ENCODE measurements at places on chromosomes 12 and 14. TPM values are rescaled to one million over a fixed set of nuclear protein-coding genes. Genes with fewer than 3 reads are reported as not detected.
A peak's percentile ranks its signal among the peaks of the same experiment; 100 is the strongest.

DNA sequence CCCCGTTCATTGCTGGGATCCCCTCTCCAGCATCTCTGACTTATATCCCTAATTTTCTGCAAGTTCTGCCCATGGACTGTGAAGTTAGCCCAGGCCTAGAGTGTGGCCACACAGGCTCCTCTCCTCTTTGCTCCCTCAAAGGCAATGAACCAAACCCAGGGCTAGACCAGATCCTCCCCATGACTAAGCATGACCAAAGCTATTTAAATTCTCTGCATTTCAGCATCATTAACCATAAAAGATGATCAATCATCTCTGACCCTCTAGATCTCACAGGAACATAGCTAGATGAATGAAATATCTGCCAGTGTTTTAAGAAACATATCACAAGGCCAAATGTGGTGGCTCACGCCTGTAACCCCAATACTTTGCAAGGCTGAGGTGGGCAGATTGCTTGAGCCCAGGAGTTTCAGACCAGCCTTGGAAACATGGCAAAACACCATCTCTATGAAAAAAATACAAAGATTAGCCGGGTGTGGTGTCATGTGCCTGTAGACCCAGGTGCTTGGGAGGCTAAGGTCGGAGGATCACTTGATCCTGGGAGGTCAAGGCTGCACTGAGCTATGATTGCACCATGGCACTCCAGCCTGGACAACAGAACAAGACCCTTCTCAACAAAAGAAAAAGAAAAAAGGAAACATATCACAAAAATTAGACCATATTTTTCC is 2.2 kb upstream of the KRT3 start:
- H3K36me3 ChIP-seq = no peaks in the 10 kb centered on the region
- no peak for DNase-seq
- H3K27me3 ChIP-seq = peaks cover 12% of the 10 kb centered on the region
- H3K4me1 ChIP-seq = peaks cover 9% of the 10 kb centered on the region

The NINJ2 gene
- total RNA-seq = 4.8 TPM

- no peak overlapping the region for H3K27ac ChIP-seq
- no peaks in the 10 kb centered on the region for H3K4me1 ChIP-seq
- no peak for DNase-seq
- no peak overlapping the region for H3K4me3 ChIP-seq
These were observed 340.9 kb downstream of the AACS start for GRCh38 chr12:125406131-125406530.

The COCH gene
- total RNA-seq = 1.3 TPM

The CD9 gene
- 47.4 TPM for total RNA-seq

The SLC41A2 gene
- 16.4 TPM for total RNA-seq

The ACRBP gene
- total RNA-seq = 0.83 TPM

The CCDC175 gene
- not detected for total RNA-seq

DNA sequence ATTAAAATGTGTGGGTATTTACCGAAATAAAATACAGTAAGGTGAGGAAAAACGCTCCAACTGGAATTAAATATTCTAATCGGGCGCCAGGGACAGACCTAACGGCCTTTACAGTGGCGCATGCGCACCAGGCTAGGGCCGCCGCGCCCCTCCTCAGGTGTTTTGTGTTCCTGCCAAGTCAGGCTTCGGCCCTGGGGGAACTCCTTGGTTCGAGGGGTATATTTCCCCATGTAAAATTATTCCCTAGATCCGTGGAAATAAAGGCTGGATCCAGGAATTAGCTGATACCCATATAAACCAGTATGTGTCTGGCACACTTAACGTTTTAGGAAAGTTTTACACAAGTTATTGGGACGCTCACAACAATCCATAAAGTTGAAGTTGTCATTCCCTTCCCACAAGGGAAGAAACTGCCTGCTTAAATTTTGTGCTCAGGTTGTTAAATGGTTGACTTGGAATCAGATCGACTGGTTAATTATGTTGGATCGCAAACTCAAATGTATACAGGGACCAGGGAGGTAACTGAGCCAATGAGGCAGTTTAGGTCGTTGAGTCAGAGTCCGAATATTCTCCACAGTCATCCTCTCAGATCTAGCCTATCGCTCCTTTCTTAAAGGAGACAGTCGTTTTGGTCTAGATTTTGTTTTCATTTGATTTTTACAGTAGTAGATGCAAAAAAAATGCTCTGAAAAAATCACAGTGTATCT is 621 bp upstream of the ANAPC7 start:
- peaks cover 18% of the 10 kb centered on the region for H3K36me3 ChIP-seq
- peak overlapping the region; percentile 97 for H3K27ac ChIP-seq
- H3K4me3 ChIP-seq = peak overlapping the region; percentile 100
- H3K4me1 ChIP-seq = peaks cover 25% of the 10 kb centered on the region

DNA sequence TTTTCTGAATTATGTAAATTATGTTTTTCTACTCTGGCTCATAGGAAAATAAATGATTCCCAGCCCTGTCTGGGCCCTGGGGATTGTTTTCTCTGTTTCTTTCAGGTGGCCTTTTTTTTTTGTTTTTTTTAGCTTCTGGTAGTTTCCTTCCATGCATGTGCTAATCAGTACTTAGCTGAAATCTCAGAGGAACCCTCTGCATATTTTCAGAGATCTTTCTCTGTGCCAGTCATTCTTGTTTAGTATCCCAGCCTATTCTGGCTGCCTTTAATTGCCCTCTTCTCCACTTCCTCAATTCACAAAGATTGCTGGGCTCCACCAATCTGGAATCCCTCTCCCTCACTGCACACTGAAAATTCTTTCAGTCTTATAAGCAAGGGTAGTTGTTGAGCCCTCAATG is 46.9 kb downstream of the CNOT2 start:
- DNase-seq = no peak
- no peaks in the 10 kb centered on the region for H3K27me3 ChIP-seq
- peaks cover 33% of the 10 kb centered on the region for H3K36me3 ChIP-seq
- H3K4me3 ChIP-seq = no peak overlapping the region
- no peak overlapping the region for H3K27ac ChIP-seq

The RBM19 gene
- 102 TPM for total RNA-seq

DNA sequence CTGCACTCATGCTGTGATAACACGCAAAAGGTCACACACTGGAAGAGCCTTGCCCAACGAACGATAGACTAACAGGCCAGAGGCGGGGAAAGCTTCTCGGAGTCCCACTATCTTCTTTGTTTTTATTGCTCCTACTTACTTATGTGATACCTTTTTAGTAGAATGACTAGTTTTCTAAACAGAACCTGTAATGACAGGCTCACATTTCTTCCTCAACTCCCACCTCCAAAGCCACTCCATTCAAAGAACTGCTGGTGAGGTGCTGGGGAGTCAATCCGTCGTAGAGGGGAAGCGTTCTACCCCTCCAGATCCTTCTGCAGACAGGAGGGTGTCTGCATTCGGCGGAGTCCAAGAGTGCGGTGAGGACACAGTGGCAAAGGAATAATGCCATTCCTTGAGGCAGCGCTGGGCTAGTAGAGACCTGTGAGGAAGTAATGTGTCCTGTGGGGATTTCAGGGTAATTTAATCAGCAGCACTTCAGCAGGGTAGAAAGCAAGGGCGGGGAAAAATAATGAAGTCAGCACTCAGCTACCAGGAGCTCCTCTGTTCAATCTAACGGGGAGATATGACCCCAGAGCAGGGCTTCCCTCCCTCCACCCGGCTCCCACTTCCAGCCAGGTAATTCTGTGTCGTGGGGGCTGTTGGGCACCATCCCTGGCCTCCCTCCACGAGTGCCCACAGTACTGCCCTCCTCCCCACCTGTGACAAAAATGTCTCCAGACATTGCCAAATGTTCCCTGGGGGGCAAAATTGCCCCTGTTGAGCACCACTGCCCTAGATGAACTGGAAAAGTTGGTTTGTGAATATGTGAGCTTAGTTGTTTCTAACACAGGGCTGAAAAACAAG is 25.2 kb downstream of the SPRING1 start:
- H3K4me3 ChIP-seq = no peak overlapping the region
- H3K27me3 ChIP-seq = peaks cover 9% of the 10 kb centered on the region
- H3K27ac ChIP-seq = no peak overlapping the region
- peaks cover 18% of the 10 kb centered on the region for H3K36me3 ChIP-seq
- no peak for DNase-seq
- peaks cover 11% of the 10 kb centered on the region for H3K4me1 ChIP-seq

- no peaks in the 10 kb centered on the region for H3K36me3 ChIP-seq
- no peaks in the 10 kb centered on the region for H3K4me1 ChIP-seq
- H3K4me3 ChIP-seq = no peak overlapping the region
- H3K27ac ChIP-seq = no peak overlapping the region
- DNase-seq = no peak
- H3K27me3 ChIP-seq = peaks cover 7% of the 10 kb centered on the region
These were observed 36.0 kb downstream of the SLC8A3 start for GRCh38 chr14:70152704-70153103.

The BMAL2 gene
- 58.0 TPM for total RNA-seq

- peaks cover 10% of the 10 kb centered on the region for H3K4me1 ChIP-seq
- no peak overlapping the region for H3K27ac ChIP-seq
- no peak for DNase-seq
- H3K4me3 ChIP-seq = no peak overlapping the region
- peaks cover 4% of the 10 kb centered on the region for H3K27me3 ChIP-seq
These were observed 1.0 kb upstream of the BDKRB2 start for GRCh38 chr14:96203635-96204034.

DNA sequence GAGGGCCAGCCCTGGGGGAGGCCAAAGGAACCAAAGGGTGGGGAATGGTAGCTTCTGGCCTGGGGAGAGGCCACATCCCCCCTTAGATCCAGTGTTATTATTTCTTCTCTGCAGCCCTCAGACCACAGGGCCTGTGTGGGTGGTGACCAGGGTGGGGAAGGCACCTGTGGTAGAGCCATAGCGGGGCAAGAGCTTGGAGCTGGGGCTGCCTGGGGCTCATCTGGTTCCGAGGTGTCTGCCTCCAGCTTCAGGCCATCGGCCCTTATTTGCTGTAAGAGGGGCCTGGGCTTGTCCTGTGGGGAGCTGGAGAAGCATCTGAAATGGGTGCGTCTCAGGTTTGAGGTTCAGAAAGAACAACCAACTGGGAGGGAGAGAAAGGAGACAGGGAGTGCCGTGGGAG is 2.1 kb upstream of the B3GNT4 start:
- H3K36me3 ChIP-seq = peaks cover 2% of the 10 kb centered on the region
- peak overlapping the region; percentile 33 for H3K4me3 ChIP-seq
- DNase-seq = no peak
- H3K27ac ChIP-seq = no peak overlapping the region
- H3K27me3 ChIP-seq = peaks cover 33% of the 10 kb centered on the region
- H3K4me1 ChIP-seq = peaks cover 11% of the 10 kb centered on the region

The PTPN6 gene
- total RNA-seq = 341 TPM

The ACVRL1 gene
- total RNA-seq = not detected

DNA sequence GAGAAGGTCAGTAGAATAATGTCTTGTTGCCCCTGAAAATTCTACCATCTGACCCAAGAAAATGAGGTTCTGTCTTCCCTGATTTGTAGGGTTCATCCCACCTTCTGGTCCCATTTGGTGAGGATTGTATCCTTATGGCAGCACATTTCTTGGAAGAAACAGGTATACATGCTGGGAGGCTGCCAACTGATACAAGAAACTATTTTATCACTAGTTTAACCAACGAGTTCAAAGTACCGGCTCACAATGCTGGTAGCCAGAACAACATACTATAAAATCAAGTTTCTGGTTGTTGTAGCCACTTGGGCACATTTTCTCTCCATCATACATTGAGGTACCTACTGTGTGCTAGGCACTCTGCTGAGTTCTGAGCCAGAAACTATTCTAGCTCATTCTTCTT is 7.1 kb upstream of the KCNH3 start:
- no peak overlapping the region for H3K27ac ChIP-seq
- H3K27me3 ChIP-seq = peaks cover 13% of the 10 kb centered on the region
- H3K36me3 ChIP-seq = no peaks in the 10 kb centered on the region

DNA sequence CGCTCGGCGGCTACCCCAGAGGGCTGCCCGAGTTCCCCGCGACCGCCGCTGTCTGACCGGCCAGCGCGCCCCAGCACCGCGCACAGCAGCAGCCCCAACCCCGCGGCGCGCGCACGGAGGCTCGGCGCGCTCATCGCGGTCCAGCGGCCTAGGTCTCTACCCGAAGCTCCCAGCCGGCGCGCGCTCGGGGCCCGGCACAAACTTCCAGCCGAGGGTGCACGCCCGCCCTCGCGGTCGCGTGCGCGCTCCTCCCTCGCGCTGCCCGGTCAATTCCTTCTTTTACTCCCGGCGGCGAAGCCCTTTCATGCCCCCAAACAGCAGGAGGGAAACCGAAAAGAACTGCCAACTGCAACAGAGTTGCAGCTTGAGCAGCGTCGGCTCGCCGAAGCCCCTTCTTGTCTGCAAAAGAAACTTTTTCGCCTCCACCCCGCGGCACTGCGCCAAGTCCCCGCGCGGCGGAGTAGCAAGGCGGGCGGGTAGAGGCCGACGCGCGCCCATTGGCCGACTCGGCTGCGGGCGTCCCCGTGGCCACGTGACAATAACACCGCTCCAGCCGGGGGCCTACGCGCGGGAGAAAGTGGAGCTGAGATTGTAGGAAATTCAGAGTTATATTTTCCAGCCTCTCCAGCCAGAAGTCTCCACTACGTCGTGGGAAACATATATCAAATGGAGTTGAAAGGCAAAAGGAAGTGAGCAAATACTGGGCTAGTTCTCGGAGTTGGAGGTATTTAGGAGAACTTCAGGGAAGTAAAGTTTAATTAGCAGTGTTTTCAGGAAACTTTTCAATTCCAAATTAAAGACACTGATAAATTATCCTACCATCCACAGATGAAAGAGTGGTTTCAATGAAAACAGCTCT is at the start of gene LRIG3:
Gene LRIG3 (minus strand): TSS at position 403 of the 859 bp plus-strand sequence. CDS start 269 bp downstream, at position 134.
- peaks cover 32% of the 10 kb centered on the region for H3K27me3 ChIP-seq
- peak within 1 kb of the TSS; percentile 66 for H3K4me3 ChIP-seq
- H3K4me1 ChIP-seq = peaks cover 5% of the 10 kb centered on the region
- no peak within 1 kb of the TSS for H3K27ac ChIP-seq
- DNase-seq = no peak

DNA sequence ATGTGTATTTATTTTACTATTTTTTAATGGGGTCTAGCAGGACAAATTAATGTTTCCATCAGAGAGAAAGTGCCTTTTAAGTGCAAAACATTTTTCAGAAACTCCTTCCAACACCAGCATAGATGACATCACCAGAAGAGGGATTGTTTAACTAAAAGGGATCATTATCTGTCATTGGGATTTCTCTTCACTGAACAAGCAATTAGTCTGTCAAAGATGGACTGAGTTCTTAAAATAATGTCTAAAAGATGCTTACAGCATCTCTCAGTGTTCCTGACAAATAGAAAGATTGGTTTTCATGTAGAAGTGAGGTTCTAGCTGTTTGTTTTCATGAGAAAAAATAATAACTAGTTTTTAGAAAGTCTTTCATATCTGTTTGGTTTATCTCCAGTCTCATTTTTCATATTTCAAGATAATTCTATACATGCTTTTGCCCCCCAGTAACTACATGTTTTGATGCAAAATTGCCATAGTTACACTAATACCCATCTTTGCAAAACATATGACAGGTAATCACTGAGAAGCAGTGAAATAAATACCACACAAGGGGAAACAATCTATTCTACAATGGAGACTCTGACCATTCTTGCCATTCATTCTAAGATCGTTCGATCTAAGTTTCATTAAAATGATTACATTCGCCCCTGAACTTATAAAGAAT is 850.3 kb downstream of the GALC start:
- no peaks in the 10 kb centered on the region for H3K36me3 ChIP-seq
- no peak for DNase-seq
- H3K4me1 ChIP-seq = no peaks in the 10 kb centered on the region
- no peak overlapping the region for H3K4me3 ChIP-seq

DNA sequence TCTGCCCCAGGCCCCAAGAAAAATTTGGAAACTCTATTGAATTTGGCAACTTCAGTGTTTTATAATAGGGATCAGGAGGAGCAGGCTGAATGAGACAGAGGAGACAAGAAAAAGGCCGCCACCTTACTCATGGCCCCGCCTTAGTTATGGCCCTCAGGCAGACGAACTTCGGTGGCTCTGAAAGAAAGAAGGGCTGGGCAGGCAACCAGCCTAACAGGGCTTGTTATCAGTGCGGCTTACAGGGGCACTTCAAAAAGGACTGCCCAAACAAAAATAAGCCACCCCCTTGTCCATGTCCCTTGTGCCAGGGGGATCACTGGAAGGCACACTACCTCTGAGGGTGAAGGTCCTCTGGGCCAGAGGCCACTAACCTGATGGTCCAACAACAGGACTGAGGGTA is 146.3 kb upstream of the ATF7IP start:
- H3K27me3 ChIP-seq = no peaks in the 10 kb centered on the region
- H3K4me3 ChIP-seq = no peak overlapping the region

Data from activated T-helper 1 cell treated with anti-CD3 and anti-CD28 coated beads, Interleukin-12 subunit alpha, Interleukin-12 subunit beta, Interleukin-2, Interleukin-4 antibody, amounts not matched to agents 30 ng/mL and 10 ng/mL and 1 ng/mL, durations not matched to agents 14 hours and 24 hours and 36 hours (primary cell).